ENCODE measurements at places on chromosomes 5 and 9. TPM values are rescaled to one million over a fixed set of nuclear protein-coding genes. Genes with fewer than 3 reads are reported as not detected.

- no peak for DNase-seq
Measured at GRCh38 chr5:53994148-53994547, 316.2 kb downstream of the ARL15 start.

Gene IRX4
- not detected for total RNA-seq

DNA sequence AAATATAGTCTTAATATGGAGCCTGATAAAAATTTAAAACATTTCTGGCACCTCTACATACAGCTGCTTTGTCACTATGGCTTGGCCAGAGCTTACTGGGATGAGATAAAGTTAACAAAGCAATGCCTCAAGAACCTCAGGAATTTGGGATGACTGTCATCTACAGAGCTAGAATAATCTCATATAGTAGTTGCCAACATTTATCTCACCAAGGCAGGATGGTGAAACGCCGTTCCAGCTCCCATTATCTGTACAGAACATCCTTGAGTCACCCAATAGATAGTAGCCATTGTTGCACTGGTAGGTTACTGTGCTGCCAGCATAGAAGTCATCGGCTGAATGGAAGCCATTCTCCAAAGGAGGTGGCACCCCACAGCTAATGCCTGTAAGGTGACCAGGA is 94.6 kb upstream of the TXNDC8 start:
- DNase-seq: no peak

Gene ZFP2
- total RNA-seq: 2.5 TPM

DNA sequence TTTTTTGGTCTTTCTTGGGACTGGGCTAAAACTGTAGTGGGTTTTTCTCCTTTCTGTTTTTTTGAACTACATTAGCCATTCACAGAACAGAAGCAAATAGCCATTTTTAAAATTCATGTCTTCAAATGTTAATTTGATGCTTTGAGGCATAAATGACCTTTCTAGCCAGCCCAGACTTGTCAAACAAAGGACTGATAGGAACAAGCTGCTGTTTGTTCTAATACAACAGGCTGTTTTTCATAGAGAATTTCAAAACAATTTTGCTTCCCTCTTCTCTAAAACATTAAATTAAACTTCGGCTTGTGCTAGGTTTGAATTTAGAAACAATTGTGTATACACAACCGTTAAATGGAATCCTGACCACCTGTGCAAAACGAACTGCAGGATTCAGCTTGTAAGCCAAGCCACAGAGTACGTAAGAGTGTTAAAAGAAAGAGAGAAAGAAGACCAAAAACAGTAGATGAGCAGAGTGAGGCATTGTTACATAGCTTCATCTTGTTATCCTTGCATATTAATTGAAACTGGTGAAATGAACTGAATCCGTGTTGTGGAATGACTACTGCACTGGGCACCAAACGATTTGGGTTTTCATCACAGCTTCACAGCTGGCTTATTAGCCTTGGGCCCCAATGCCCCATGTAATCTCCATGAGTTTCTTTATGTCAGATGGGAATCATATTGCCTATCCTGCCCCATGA is 100.0 kb downstream of the ZSWIM6 start:
- no peak for DNase-seq

GRCh38 chr5:97096191-97096590 is 46.2 kb downstream of the LIX1 start:
- no peak for DNase-seq

Gene PRKACG
- not detected for total RNA-seq

- DNase-seq: peak; percentile 64
Measured at GRCh38 chr9:107739601-107740082, 250.1 kb upstream of the KLF4 start.

DNA sequence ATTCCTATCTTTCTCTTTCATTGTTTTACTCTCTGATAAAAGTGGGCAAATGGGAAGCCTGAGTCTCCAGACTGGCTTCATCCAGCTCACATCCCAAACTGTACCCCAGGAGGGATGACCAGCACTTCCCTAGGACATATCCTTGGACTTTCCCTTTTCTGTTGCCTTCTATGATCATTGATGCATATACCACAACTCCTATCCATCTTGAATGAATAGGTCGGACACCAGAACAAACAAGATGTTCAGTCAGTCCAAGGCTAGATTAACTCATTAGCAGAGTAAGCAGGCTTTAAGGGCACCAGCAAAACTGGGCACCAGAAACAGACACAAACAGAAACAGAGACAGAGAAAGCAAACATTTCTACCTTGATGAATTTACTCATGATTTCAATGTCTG is 159.1 kb upstream of the RGMB start:
- DNase-seq: no peak

- DNase-seq: no peak
Measured at GRCh38 chr9:76891874-76892273, 14.0 kb downstream of the PRUNE2 start.

DNA sequence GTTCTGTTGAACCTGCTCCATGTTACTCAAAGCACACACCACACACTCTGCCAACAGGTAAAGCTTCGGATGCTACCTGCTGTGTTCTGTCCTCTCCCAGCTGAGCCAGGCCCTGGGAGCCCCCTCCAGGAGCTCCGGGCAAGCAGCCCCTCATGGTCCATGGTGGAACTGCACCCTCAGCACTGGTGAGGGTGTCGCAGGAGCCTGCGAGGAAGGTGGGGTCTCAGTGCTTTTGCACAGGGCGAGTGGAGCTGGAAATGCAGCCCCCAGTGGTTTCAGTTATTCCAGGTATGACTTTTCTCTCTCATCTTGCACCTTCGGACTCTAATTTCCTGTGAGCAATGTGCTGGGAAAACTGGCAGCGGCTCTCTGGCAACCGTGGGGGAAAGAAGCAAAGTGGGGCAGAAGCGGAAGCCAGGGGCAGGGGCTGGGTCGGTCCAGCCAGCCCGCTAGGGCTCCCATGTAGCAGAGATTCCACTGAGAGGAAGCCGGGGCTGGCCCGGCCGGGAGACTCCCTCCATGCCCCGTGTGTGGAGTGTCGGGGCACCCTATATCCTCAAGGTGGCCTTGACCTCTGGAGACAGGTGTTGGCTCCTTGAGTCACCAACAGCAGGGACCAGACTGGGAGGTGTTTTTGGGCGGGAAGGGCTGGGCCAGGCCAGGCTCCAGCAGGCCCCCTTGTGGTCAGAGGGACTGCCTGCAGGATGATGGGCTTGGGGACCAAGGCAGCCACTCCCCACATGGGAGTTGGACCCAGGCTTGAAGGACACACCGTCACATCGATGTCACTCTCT is 75.6 kb upstream of the PRSS3 start:
- no peak for DNase-seq

DNA sequence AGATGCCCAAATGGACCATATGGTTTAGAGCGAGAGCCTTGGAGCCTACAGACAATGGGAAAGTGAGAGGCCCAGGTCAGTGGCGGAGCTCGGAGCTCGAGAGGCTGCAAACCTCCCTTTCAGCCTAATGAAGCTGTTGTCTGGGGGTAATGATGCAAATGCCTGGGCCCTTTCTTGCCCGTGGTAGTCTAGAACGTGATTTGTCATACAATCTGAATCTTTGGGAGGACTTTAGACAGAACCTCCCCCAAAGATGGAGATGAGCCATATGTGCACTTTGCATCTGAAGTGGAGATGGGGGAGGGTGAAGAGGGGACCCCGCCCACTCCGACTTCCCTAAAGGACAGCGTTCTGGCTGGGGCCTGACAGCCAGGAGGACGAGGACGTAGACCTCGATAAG is 10.3 kb upstream of the NEUROG1 start:
- no peak for DNase-seq

Gene PPP1R26
- 11.9 TPM for total RNA-seq

- DNase-seq: no peak
Measured at GRCh38 chr5:54115735-54116403, 194.5 kb downstream of the ARL15 start.

DNA sequence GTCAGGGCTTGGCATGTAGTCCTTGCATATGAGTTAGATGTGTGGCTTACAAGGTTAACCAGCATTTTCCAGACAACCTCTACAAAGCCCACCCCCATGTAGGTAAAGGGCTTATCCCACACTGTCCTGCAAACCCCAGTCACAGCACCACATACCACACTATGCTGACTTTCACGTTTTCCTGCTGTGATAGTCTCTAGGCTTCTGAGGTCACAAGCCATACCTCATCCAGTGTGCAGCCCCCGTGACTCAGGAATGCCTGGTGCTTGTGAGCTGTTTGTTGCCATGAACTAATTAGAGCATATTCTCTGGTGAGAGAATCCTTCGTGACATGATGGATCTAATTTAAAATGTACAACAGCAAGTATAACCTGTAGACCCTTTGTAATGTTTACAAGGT is 50.8 kb downstream of the ERAP1 start:
- DNase-seq: no peak

- no peak for DNase-seq
Measured at GRCh38 chr5:30592833-30593232, 600.7 kb upstream of the CDH6 start.

GRCh38 chr5:156667616-156668015 is 182.5 kb upstream of the PPP1R2B start:
- DNase-seq: no peak

DNA sequence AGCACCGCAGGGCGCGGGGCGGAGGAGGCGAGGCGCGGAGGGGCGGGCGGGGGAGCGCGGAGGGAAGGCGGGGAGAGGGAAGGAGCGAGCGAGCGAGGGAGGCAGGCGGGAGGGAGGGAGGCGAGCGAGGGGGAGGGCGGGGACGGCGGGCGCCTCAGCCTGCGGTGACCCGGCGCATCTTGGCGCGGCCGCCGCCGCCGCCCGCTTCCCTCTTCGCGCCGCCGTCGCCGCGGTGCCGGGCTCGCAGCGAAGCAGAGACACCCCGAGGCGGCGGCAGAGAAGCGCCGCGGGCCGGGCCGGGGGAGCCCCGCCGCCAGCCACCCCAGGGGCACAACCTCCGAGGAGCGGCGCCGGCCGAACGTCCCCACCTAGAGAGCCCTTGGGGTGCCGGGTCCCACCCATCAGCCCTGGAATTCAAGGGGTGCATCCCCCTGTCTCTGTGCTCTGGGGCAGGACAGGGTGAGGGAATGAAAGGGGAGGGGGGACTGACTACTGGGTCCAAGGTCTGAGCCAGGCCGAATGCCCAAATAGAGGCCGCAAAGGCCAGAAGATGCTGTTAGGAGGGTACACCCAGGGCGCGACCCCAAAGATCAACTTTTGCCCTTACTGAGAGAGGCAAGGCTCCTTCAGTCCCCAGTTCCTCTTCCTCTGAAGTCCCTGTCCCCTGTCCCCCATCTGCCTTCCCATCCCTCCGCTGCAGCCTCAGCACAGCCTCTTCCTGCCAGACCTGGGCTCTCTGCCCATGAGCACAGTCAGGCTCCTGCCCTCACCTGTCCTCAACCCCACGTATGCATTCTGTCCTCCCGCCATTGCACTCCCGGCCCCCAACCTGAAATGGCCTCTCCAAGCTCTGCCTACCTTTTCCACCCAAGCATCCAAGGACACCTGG is at the start of gene ADAMTS2:
Gene ADAMTS2 (minus strand): TSS at position 29 of the 889 bp plus-strand sequence. CDS start 133 bp downstream, outside the sequence.
- no peak for DNase-seq

DNA sequence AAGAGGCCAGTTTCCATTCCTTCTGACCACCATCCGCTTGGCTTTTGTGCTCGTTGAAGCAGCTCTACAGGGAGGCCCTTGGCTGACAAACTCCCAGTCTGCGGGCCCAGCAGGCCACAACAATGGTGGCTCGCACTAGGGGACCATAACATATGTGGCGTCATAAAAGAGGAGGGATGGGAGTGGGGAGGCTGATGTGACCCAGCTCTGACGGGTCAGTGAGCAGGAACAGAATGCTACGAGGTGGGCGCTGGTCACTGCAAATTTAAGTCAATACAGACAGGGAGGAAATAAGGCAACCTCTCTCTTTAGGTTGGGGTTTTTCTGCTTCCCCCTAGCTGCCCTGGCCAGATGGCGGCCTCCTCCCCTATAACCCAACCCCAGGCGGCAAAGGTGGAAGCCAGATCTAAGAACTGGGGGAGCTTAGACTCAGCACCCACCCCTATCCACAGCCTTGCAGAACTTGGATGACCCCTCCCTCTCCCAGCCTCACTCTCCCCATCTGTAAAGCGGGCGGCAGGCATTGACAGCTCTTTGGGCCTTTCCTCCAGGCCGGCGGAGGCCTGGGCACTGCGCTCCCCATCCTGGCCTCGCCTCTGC is 778 bp downstream of the FRRS1L start:
- no peak for DNase-seq

DNA sequence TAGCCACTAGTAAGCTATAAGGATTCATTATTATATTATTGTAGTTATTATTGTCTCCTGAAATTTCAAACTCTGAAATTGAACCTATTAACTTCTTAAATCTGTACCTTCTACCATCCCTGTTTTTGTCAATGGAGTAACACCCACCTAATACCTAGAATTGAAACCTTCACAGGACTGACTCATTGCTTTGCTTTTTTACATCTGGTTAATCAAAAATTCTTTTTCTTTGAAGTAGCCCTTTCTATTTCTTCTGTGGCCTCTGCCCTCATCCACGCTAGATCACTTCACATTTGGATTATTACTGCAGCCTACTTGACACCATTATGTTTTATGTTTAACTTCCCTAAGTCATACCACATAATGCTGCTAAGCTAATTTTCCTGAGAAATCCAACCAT is 35.6 kb downstream of the RBM27 start:
- DNase-seq: no peak

Gene MED27
- total RNA-seq: 6.2 TPM

- DNase-seq: no peak
Measured at GRCh38 chr5:135883441-135883840, 12.2 kb downstream of the IL9 start.

DNA sequence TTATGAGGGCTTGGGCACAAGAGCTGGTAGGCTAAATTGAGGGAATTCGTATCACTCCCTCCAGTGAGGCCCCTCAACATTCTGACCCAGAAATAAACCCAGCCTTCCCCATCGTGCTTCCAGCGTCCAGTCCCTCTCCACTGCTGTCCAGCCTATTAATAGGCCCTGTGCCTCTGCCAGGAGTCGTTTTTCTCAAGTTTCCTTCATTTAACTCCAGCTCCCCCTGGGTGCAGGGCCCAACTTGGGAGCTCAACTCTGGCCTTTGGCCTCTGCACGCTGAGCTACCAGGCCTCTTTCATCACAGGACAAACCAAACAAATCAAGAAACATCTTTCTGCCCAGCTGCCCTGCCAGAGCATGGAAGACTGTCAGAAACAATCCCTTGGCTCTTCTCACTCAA is 10.0 kb downstream of the HBEGF start:
- DNase-seq: no peak

DNA sequence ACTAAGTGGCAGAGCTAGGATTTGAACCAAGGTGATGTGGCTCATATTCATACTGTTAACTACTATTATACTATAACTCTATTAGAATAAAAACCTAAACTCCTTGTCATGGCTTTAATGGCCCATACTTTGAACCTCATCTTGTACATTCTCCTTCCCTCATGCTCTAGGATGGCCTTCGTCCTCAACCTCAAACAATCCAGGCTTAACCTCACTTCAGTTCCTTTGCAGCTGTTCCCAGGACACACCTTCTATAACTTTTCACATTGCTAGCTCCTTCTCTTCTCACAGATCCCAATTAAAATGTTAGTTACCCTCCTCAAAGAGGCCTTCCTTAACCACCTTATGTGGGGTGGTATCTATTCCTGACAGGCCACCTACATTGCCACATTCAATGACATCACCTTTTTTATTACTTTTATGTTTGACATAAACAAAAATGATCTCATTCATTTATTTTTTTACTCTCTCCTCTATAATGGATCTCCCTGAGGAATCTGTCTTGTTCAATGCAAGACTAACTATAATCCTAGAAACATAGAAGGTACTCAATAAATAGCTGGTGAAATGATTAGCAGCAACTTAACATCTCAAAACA is 53.7 kb downstream of the CEP120 start:
- DNase-seq: no peak

Measured in pancreas (tissue), 10 donors.